ENCODE measurements at places on chromosomes 7 and 10. TPM values are rescaled to one million over a fixed set of nuclear protein-coding genes. Genes with fewer than 3 reads are reported as not detected.

DNA sequence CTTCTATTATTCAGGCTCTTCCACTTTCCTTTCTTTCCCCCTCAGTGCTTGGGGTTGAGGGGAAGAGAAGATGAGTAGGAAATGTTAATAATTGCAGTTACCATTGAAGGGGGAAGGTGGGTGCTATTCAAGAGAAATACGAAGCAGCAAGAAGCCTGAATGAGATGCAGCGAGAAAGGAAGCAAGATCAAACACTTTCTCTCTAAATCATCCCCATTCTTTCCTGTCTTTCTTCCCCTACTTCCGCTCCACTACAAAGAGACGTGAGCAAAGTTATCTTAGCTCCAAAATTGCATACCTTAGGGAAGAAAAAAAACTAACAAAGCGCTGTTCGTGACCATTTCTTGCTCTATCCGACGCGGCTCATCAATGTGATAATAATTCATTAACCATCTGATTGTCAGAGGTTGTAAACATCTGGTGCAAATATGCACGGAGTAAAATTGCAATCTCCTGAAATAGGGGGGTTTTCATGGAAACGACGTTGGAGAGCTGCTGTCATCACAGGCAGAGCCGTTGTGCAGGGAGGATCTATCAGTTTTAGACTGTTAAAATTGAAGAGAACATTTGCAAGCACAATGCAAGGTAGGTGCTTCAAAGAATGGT is 15.2 kb upstream of the PARD3 start:
- DNase-seq, result no peak

- DNase-seq, result no peak
Measured at GRCh38 chr7:124379296-124379695, 346.4 kb upstream of the TMEM229A start.

- DNase-seq, result no peak
Measured at GRCh38 chr7:134701272-134701671, 54.6 kb downstream of the BPGM start.

DNA sequence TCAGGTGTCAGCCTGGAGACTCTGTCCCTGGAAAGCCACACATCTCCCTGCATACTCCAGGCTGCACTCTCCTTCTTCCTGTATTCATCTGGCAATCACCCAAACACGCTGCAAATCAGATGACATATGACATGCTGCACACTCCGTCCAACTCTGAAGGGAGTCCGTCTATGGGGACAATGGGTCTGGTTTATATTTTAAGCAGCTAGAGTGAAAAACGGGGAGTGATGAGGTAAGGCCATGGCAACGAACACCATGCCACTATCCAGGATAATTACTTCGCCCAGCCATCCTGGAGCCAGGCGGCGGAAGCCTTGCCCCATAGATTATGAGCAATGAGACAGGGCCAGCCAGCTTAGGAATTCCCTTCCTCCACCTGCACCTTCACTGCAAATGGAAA is 140.1 kb downstream of the PLXNA4 start:
- DNase-seq, result no peak

DNA sequence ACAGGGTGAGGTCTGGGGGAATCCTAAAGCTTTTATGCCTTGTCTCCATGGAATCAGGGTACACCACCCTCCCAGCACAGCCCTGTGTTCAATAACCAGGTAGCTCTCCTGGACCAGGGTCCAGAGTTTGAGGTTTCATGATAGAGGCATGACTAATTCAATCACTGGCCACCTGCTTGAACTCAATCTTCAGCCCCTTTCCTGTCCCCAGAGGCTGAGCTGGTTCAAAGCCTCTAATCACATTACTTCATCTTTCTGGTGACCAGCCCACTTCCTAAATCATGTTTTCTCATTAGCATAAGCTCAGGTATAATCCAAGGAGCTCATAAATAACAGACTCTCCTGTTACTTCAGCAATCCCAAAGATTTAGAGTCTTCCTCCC is 20.5 kb downstream of the CRPPA start:
- DNase-seq, result no peak

DNA sequence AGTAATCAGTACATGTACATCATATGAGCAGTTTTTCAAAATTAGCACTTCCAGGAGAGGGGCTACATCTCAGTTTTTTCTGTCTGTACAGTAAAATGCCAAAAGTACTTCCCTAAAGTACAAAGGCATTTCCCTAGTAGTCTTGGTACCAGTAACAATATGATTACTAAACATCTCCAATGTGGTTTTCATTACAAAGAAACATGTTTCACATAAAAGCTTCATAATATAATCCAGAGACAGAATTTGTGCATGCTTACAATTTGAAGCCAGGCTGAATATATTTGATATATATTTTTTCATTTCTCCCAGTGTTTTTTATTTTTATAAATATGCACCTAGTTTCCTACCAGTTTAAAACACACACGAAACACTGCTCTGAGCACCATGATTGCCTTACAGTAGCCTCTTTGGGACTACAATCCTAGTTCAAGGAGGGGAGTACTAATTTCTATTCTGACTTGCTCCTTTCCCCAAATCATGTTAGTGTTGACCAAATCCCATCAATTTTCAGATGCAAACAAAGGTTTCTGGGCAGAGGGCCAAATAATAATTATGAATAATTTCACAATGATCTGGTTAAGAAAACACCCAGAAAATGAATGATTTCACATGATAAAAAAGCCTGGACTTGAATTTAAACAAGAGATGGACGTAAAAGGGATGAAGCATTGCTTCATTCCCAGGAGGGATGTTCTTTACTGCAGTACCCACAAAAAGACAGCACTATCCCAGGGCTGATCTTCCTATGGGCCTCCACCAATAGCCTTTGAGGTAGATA is 201.3 kb downstream of the SLC25A13 start:
- no peak for DNase-seq

DNA sequence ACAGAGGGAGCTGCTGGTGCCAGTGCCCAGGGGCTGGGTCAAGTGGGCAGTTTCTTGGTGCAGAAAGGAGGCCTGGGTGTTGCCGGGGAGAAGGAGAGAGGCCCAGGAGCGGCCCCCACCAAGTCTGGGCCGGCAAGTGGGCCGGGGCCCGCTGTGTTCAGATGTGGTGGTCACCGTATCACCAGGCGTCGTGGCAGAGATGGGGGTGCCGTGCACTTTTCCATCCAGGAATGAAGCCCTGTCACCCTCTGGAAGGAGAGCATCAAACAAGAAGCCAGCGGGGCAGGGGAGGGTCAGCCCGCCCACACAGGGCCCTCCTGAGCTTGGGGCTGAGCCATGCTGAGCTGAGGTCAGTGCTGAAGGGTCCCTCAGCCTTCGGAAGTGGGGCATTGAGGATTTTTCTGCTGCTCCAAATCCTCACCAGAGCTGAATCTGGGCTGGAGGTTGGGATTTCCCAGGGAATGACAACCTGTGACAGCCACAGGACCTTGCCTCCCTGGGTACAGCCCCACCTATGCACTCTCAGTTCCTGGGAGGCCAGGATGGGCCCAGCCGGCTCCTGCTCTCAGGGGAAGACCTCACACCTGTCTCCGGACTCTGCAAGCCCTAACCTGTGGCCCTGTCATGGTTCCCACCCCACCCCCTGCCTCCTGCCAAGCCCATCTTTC is 27.9 kb upstream of the INPP5A start:
- no peak for DNase-seq

DNA sequence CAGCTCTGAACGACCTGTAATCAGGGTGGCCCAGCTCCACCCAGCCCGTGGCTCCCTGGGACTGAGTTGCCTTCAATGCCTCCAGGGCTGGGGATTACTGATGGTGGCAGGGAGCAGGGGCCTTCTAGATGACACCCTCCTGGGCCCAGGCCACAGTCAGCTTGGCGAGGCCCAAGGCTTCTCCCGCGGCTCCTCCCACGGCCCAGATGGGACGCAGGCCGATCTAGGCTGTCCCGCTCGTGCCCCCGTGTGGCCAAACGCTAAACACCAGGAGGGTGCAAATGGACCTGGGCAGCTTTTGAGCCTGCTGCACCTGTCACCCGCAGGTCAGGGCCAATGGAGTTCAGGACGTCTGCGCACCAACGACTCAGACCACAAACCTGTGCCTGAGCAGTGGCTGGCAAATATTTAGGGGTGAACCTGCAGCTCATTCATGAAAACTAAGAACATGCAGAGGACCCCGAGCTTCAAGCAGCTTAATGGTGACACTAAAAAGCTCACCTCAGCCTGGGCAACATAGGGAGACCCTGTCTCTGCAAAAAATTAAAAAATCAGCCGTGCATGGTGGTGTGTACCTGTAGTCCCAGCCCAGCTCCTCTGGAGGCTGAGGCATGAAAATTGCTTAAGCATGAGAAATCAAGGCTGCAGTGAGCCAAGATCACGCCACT is 43.2 kb downstream of the ASB13 start:
- peak; percentile 94 for DNase-seq

- no peak for DNase-seq
Measured at GRCh38 chr7:99693427-99694200, 13.8 kb upstream of the CYP3A5 start.

GRCh38 chr7:134778941-134779740 is at the start of gene CALD1:
Gene CALD1, plus strand, starts transcription at chr7:134779634. Its CDS starts 88,100 bp downstream, at chr7:134867734.
- peak; percentile 80 for DNase-seq

DNA sequence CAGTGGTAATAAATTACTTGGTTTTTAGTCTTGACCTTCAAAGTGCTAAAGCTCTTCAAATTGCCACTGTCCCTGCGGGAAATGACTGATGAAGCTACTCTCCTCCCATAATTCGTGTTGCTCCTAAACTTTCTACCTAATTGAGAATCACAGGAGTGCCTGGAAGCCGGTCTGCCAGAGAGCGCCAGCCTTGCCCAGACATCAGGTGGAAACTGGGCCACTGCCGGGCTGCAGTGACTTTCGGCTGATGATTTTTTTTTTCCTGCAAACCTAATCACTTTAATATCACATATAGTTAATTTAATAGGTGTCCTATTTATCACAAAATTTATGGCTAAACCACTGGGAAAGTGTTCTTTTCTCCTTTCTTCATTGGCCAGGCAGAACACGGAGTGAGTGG is 59.6 kb upstream of the UBE3C start:
- DNase-seq, result peak; percentile 43

GRCh38 chr7:122518488-122518887 is 180.4 kb downstream of the RNF133 start:
- DNase-seq, result no peak

GRCh38 chr10:127534496-127534895 is 14.6 kb upstream of the NPS start:
- no peak for DNase-seq

GRCh38 chr7:44294325-44295069 is 30.9 kb downstream of the CAMK2B start:
- DNase-seq, result no peak

GRCh38 chr10:24952707-24953645 is 570 bp upstream of the PRTFDC1 start:
- DNase-seq, result no peak

DNA sequence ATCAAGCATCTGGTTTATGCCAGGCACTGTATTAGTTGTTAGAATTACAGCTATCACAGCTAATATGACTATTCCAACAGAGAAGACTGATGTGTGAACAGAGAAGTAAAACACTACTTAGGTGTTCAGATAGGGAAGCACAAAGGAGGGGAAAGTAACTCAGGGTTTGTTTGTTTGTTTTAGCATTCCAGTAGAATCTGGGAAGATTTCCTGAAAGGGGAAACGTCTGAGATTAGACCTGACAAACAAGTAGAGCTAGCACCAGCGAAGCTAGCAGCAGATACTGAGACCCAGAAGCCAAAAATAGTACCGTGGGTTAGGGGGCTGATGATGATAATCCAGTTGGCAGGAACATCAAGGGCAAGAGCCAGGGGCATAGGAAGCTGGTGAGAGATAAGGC is 28.8 kb upstream of the KLHL7 start:
- DNase-seq, result no peak

- no peak for DNase-seq
Measured at GRCh38 chr10:47018026-47018735, 107.0 kb downstream of the PTPN20 start.

DNA sequence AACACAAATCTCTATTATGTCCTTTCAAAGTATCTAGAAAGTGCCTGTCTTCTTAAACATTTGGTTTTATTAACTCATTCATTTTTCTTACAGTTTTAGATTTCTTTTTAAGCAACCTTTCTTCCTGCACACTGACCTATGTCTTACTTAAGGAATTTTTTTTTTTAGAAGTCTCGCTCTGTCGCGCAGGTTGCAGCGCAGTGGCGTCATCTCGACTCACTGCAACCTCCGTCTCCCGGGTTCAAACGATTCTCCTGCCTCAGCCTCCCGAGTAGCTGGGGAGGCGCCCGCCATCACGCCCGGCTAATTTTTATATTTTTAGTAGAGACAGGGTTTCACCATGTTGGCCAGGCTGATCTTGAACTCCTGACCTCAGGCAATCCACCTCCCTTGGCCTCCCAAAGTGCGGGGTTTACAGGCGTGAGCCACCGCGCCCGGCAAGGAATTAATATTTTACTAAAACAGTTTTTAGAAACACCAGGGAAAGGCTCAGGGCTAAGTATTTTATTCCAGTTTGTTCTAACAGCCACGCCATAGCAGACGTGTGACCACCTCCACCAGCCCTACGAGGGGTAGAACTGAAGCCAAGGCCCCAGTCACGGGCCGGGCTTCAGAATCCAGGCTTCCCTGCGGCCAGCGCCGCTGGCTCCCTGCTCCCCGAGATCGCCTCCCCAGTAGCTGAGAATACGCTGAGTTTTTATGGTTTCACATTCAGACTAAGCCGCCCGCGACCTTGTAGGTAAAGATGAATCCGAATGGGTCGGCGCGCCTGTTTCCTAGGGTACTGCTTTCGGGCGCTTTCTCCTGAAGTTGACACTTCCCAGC is 941 bp upstream of the LUC7L2 start:
- no peak for DNase-seq

DNA sequence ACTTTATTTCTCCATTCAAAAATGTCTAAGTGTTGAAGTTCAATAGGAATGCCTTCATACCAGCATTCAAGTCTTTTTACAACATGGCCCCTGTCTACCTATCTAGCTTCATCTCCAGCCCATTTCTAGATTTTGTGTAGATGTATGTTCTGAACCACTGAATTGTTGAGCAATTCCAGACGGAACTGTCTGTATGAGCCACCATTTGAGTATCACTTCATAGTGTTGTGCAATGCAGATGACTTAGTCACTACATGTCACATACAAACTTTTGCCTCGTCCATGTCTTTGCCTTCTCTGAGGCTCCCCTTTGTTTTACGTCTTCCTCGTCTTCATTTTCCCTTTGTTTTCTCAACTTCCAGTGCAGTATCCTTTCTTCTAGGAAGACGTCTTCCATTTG is 118.1 kb downstream of the INHBA start:
- DNase-seq, result no peak

- no peak for DNase-seq
Measured at GRCh38 chr10:5600908-5601307, 65.5 kb downstream of the ASB13 start.

The MLXIPL gene
- 1.9 TPM for total RNA-seq

The FBXL13 gene
- 0.73 TPM for total RNA-seq

Data from suprapubic skin (tissue), 4 donors.